Naive thymus-derived CD4-positive, alpha-beta T cell (primary cell): ENCODE measurements at places on chromosomes 1 and 21. TPM values are rescaled to one million over a fixed set of nuclear protein-coding genes. Genes with fewer than 3 reads are reported as not detected.
A peak's percentile ranks its signal among the peaks of the same experiment; 100 is the strongest.

- no peak for DNase-seq
Observed at GRCh38 chr1:161335796-161336195, 21.6 kb downstream of the SDHC start.

GRCh38 chr1:8358897-8359616 is 41.1 kb downstream of the SLC45A1 start:
- no peak for DNase-seq

DNA sequence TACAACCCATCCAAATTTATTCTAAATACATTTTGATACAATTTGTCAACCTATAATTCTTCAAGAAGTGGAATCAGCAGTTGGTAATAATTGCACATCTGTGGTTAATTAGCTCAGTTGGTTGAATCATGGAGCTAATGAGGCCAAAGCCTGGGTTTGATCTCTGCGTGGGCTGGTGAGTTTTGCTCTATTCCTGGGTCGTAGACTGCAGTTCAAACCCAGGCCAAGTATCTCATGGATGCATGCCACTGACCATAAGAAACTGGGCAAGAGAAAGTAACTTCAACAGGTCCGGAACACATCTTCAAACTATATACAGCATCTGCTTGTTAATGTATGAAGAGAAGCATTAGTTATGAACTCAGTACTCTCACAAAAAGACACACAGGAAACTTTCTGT is 779.7 kb downstream of the USP25 start:
- DNase-seq: no peak

DNA sequence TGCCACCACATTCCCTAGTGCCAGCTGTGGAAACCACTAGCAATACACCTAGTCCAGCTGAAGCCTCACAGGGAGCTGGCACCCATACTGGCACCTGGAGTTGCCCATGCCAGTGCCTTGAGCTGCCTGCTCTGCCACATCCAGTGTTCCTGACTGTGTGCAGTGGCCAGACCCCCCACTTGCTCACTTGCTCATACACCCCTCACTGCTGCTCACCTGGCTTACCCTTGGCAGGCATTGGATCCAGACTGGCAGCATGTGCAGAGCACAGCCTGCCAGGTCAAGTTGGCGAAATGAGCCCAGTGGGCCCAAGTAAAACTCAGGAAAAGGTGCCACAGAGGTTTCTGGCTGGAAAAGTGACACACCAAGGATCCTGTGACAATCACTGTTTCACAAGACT is 1618.6 kb upstream of the PRMT6 start:
- no peak for DNase-seq

SFN gene
- not detected for polyA plus RNA-seq

GLIS1 gene
- not detected for polyA plus RNA-seq

DNA sequence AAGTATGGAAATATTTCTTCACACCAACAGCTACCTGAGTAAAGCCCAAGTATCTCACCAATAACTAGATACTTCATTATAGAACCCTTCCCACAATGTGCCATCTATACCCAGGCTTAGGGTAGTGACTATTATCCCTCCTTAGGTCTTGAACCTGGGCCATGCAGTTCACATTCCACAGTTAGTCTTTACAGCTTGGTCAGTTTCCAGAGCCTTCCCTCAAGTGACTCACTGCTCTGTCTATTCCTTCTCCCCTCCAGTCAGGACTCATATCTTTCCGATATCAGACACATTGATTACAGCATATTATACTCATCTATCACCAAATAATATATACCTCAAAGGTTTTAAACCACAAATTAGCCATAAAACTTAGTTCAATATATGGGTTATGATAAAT is 23.6 kb downstream of the VAMP4 start:
- DNase-seq: no peak

DNA sequence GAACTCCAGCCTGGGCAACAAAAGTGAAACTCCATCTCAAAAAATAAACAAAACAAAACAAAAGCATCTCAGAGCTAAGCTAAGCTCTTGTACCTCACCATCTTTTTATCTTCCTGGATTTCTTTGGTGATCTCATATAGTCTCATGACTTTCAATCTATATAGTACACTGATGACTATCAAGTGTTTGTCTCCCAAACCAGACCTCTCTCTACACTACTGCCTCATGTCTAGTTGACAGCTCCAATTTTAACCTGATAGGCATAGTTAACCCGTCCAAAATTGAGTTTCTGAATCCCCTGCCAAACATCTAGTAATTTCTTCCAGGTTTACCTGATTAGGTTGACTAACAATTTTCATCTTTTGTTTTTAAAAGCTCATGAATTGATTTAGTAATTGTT is 151.7 kb downstream of the COP1 start:
- DNase-seq: no peak

C1QC gene
- polyA plus RNA-seq: not detected

ZFYVE9 gene
- polyA plus RNA-seq: 1.8 TPM

PPM1J gene
- not detected for polyA plus RNA-seq

- no peak for DNase-seq
Observed at GRCh38 chr1:80836505-80836904, 964.2 kb upstream of the ADGRL2 start.

FAM110D gene
- polyA plus RNA-seq: not detected

UTS2 gene
- not detected for polyA plus RNA-seq

TMPRSS2 gene
- not detected for polyA plus RNA-seq

MRPL39 gene
- polyA plus RNA-seq: 46.4 TPM

MAP10 gene
- polyA plus RNA-seq: 2.4 TPM

AMY2A gene
- polyA plus RNA-seq: not detected

- DNase-seq: peak; percentile 62
Observed at GRCh38 chr21:33976082-33977016, 60.7 kb upstream of the ATP5PO start.

CD1B gene
- not detected for polyA plus RNA-seq

GRCh38 chr1:1099506-1100183 is 16.2 kb downstream of the C1orf159 start:
- no peak for DNase-seq
